ENCODE measurements at places on chromosomes 5 and 9.
A peak's percentile ranks its signal among the peaks of the same experiment; 100 is the strongest.

GRCh38 chr5:56375011-56375410, 141.9 kb upstream of the ANKRD55 start:
- no peaks in the 10 kb centered on the region for H3K4me1 ChIP-seq
- H3K27me3 ChIP-seq, result no peaks in the 10 kb centered on the region
- DNase-seq, result no peak
- H3K4me3 ChIP-seq, result no peak overlapping the region
- no peaks in the 10 kb centered on the region for H3K36me3 ChIP-seq
- no peak overlapping the region for H3K27ac ChIP-seq

DNA sequence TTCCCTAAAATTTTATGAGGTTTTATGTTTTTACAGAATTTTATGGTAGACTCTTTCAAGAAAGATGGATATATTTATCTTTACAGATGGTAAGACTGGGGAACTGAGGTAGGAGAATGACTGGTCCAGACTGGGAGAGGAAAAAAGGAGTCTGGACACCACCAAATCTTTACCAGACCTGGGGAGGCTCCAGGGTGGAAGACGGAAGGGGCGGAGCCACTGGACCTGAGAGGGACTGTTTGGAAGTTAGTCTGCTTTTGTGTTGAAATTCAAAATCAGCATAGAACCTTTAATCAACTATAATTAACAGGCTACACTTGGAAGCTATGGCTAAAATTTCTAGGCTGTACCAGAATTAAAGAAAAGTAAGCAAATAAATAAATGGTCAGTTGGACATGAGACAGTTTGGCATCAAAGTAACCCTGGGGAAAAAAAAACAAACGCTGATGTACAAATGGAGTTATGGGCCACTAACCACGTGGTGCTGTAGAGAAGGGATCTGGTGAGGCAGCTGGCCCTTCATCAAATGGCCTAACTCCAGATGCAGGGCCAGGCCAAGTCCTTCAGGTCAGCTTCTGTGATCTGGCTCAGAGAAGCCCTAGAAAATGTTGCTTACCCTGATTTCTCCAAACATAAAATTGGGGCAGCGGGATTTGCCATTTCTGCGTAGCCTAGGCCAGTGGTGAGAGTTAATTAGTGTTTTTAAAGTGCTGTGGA, 155.1 kb downstream of the ARSB start:
- H3K27ac ChIP-seq, result no peak overlapping the region
- H3K36me3 ChIP-seq, result no peaks in the 10 kb centered on the region
- no peak for DNase-seq
- H3K4me3 ChIP-seq, result no peak overlapping the region
- H3K27me3 ChIP-seq, result no peaks in the 10 kb centered on the region
- no peaks in the 10 kb centered on the region for H3K4me1 ChIP-seq

GRCh38 chr5:154753792-154754191, 1.4 kb upstream of the LARP1 start:
- H3K4me3 ChIP-seq, result peak overlapping the region; percentile 54
- DNase-seq, result no peak
- peak overlapping the region; percentile 92 for H3K27ac ChIP-seq

- no peak overlapping the region for H3K4me3 ChIP-seq
- no peak for DNase-seq
- no peaks in the 10 kb centered on the region for H3K4me1 ChIP-seq
- H3K27me3 ChIP-seq, result peaks cover 9% of the 10 kb centered on the region
- no peak overlapping the region for H3K27ac ChIP-seq
- no peaks in the 10 kb centered on the region for H3K36me3 ChIP-seq
Measured at GRCh38 chr9:97510797-97511654, 9.6 kb downstream of the TMOD1 start.

DNA sequence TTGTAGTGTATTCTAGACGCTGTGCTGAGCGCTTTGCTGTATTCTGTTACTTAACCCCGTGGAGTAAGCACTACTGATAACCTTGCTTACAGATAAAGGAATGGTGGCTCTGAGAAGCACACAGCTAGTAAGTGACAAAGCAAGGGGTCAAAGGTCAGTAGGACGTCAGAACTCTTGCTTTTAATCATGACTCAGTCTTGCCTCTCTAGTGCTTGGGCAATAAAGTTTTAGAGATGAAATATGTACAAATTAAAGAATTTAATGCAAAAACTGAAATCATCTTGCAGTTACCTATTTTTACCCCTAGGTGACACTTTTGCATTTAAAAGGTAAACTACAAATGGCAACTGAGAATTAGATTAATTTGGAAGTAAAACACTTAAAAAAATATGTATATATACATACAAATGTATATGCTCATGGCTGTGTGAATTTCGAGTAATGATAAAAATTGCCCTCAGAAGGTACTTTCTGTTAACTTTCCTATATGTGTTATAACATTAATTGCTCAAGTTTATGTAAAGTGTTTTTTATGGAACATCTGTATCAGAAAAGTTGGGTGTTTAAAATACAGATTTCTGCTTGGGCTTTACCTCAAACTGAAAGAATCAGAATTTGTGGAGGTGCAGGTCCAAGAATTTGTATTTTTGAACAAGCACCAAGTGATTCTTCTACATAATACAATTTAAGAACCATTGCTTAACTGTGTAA, 175.1 kb upstream of the DAB2 start:
- H3K27me3 ChIP-seq, result peaks cover 25% of the 10 kb centered on the region
- no peak overlapping the region for H3K4me3 ChIP-seq
- no peaks in the 10 kb centered on the region for H3K4me1 ChIP-seq

DNA sequence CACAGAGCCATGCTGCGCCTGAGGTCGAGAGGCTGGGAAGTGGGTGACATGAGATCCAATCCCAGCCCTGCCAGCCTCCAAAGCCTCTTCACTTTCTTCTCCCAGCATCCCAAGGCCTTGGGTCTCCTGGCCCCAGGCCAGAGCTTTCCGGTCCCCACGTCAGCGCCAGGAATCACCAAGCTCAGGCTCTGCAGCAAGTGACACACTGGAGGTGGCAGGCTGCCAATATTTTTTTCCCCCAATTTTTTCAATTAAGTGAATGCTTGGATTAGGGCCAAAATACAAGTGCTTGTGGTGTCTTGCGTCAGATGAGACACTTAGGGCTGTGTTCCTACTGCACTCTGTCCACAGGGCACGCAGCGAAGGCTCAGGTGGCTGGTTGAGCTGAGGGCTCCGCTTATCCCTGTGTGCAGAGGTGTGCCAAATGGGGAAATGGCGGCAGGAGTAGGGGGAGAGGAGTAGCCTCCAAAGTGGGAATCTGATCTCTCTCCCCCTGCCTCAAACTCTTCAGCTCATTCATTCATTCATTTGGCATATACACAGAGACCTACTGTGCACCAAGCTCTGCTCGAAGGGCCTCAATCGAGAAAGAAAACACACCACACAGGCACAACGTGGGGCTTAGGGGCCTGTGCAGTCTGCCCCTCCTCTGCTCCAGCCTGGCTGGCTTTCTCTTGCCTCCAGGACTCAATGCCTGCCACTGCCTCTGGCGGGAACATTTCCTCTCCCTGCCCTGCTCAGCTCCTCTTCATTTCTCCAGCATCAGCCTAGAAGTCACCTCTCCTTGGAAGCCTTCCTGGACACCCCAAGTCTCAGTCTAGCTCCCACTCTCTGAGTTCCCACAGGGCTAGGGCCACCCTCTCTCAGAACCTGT, 16.6 kb downstream of the SH3PXD2B start:
- H3K4me3 ChIP-seq, result no peak overlapping the region
- no peaks in the 10 kb centered on the region for H3K4me1 ChIP-seq
- DNase-seq, result peak; percentile 31
- H3K27ac ChIP-seq, result no peak overlapping the region

DNA sequence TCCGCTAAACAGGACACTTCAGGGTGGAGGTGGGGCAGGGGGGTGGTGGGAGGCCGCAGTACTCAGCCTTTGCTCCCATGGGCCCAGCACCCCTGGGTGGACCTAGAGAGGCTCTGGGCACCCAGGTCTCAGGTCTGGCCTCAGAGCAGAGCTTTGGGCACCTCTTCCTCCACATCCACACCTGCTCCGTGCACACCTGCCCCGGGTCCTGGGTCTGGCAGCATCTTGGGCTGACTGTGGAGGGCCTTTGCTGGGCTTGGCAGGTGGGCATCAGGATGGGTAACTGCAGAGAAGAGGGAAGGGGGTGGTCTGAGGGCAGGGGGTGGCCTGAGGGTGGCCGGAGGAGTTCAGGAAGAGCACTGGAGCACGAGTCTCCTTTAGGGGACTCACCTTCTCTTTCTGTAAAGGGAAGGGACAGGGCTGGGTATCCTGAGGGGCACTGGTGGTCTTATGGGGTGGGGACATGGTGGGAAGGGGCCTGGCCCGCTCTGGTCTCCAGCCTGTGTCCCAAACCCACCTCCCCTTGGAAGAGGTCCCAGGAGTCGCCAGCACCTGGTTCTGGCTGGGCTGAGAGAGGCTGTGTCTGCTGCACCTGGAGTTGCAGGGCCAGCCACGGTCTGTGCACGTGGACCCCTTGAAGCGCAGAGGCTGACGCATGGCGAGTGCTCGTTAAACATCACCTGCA, 106.7 kb upstream of the IER5L start:
- no peaks in the 10 kb centered on the region for H3K4me1 ChIP-seq
- H3K27me3 ChIP-seq, result no peaks in the 10 kb centered on the region
- no peaks in the 10 kb centered on the region for H3K36me3 ChIP-seq
- H3K27ac ChIP-seq, result no peak overlapping the region
- DNase-seq, result peak; percentile 5

DNA sequence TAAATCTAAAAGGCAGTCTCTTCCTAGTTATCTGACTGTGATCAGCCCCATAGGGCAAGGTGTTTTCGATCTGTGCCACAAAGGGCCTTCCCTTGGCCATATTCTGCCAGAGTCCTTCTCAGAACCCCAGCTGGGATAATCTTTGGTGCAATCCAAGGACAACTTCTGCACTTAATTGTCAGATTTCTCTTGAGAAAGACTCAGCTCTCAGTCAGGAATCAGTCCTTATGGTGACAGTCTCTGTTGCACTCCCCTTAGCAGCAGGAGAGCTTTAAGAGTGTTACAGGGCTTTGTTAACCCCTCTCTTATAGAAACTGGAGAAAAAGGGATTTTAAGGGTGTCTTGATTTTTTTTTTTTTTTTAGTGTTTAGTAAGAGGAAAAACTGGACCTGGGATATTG, 15.4 kb upstream of the RFX3 start:
- no peaks in the 10 kb centered on the region for H3K27me3 ChIP-seq
- H3K4me3 ChIP-seq, result no peak overlapping the region
- no peak overlapping the region for H3K27ac ChIP-seq
- no peaks in the 10 kb centered on the region for H3K4me1 ChIP-seq
- no peak for DNase-seq

- no peak for DNase-seq
- no peaks in the 10 kb centered on the region for H3K36me3 ChIP-seq
- no peaks in the 10 kb centered on the region for H3K4me1 ChIP-seq
- no peak overlapping the region for H3K27ac ChIP-seq
- H3K4me3 ChIP-seq, result no peak overlapping the region
- no peaks in the 10 kb centered on the region for H3K27me3 ChIP-seq
Measured at GRCh38 chr9:16100537-16101091, 547.8 kb downstream of the CCDC171 start.

- DNase-seq, result no peak
- no peak overlapping the region for H3K27ac ChIP-seq
- no peaks in the 10 kb centered on the region for H3K27me3 ChIP-seq
- no peak overlapping the region for H3K4me3 ChIP-seq
Measured at GRCh38 chr5:32001707-32002106, 172.4 kb downstream of the GOLPH3 start.

GRCh38 chr5:39906146-39906545, 481.4 kb upstream of the DAB2 start:
- H3K27ac ChIP-seq, result no peak overlapping the region
- DNase-seq, result no peak
- no peaks in the 10 kb centered on the region for H3K4me1 ChIP-seq

- peaks cover 8% of the 10 kb centered on the region for H3K4me1 ChIP-seq
- H3K4me3 ChIP-seq, result no peak overlapping the region
- H3K27ac ChIP-seq, result no peak overlapping the region
- DNase-seq, result no peak
Measured at GRCh38 chr9:86287013-86287412, 4.7 kb upstream of the ISCA1 start.

GRCh38 chr5:10789021-10789420, 28.0 kb upstream of the DAP start:
- H3K27ac ChIP-seq, result no peak overlapping the region
- H3K4me1 ChIP-seq, result peaks cover 5% of the 10 kb centered on the region
- no peak overlapping the region for H3K4me3 ChIP-seq

GRCh38 chr5:132981288-132981687, 17.9 kb upstream of the AFF4 start:
- H3K4me1 ChIP-seq, result no peaks in the 10 kb centered on the region
- no peaks in the 10 kb centered on the region for H3K36me3 ChIP-seq
- H3K4me3 ChIP-seq, result no peak overlapping the region
- H3K27ac ChIP-seq, result no peak overlapping the region
- H3K27me3 ChIP-seq, result no peaks in the 10 kb centered on the region

DNA sequence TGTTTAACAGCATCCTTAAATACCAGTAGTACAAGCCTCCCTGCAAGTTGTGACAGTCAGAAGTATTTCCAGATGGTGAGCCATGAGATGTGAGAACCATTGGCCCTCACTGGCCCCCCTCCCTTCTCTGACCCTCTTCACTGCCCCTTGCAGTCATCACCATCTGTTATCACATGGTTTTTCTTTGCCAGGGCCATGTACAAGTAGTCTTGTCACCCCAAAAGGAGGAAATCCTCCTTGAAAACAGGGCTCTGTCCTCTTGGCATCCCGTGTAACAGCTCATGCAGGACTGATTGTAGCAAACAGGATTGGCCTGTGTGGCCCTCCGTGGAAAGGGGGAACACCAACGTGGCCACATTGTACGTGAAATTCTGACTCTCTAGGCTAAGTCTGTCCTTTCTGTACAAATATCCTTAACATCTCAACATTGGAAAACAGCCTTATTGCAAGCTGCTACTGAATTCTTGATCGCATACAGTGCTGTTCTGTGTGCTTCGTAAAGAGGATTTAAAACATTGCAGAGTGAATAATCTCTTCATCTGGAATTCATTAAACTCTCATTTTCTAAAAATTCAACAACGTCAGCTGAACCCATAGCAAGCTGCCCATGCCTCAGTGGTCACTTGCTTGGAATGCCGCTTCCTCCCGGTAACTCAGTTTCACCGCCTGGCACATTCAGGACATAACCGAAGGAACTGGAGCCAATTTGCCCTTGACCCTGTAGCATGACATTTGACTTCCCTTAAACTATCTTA, 171.7 kb downstream of the ATPSCKMT start:
- H3K36me3 ChIP-seq, result no peaks in the 10 kb centered on the region
- H3K4me1 ChIP-seq, result no peaks in the 10 kb centered on the region
- H3K4me3 ChIP-seq, result no peak overlapping the region

- H3K27me3 ChIP-seq, result no peaks in the 10 kb centered on the region
- no peak for DNase-seq
- no peaks in the 10 kb centered on the region for H3K36me3 ChIP-seq
- no peaks in the 10 kb centered on the region for H3K4me1 ChIP-seq
- H3K27ac ChIP-seq, result no peak overlapping the region
Measured at GRCh38 chr9:69455311-69455710, 130.3 kb downstream of the ENTREP1 start.
